ENCODE measurements at places on chromosomes 12 and 14.

GRCh38 chr14:68463705-68464374 is 329.0 kb downstream of the ZFP36L1 start:
- no peak for DNase-seq

- DNase-seq, result no peak
Observed at GRCh38 chr12:42462486-42462885, 127.1 kb downstream of the PRICKLE1 start.

GRCh38 chr14:101017806-101018560 is 114.5 kb upstream of the RTL1 start:
- DNase-seq, result no peak

DNA sequence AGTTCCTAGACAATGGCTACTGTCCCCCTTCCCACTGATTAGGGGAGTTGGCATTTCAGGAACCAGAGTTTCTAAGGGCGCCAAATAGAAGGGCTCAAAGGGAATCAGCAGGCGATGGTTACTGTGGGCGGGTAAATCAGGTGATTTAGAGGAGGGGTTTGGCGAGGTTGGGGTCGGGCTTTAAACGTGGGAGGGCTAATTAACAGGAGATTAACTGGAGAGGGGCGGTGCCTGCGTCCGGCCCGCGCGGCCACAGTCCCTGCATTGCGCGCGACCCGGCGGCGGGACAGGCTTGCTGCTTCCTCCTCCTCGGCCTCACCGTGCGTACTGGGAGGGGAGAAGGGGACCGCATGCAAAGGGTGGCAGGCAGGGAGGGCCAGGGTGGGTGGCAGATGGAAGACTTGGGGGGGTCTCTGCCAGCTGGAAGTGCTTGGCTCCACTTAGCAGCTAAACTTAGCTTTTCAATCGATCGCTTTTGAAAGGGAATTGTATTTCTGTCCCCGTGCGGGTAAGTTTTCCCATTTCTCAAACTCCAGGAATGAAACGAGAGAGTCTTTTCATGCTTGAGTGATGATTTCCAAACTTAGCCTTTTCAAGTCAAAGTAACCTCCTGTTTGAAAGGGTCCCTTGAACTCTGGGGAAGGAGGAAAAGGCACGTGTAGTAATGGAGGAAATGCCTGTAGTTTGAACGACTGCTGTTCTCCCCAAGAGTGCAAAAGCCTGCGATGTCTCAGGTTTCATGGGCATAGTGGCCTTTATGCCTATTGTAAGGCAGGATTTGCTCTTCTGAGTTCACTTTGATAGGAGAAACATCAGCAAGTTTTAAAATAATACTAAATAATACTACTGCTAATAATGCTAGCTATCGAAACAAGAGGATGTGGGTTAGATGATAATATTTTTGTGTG is at the start of gene MGST1:
TSS of gene MGST1 (plus strand) at position 255 of the 908 bp plus-strand sequence. CDS start 6,608 bp downstream, outside the sequence.
- DNase-seq, result no peak

DNA sequence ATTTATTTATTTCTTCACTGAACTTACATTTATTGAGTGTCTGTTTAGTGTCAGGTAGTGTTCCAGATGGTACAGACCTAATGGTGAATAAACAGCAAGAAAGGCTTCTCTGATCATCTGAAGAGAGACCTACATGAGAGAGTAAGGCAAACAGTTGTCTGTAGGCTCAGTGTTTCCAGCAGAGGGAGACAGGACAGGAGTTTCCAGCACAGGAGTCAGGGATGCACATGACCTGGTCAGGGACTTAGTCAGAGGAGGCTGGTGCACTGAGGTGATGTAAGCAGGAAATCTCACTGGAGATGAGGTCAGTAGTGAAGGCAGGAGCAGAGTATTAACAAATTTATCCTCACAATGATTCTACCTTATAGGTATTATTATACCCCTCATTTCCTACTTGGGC is 233.2 kb downstream of the MDGA2 start:
- no peak for DNase-seq

- DNase-seq, result no peak
Observed at GRCh38 chr14:61573748-61574513, 121.4 kb upstream of the HIF1A start.

DNA sequence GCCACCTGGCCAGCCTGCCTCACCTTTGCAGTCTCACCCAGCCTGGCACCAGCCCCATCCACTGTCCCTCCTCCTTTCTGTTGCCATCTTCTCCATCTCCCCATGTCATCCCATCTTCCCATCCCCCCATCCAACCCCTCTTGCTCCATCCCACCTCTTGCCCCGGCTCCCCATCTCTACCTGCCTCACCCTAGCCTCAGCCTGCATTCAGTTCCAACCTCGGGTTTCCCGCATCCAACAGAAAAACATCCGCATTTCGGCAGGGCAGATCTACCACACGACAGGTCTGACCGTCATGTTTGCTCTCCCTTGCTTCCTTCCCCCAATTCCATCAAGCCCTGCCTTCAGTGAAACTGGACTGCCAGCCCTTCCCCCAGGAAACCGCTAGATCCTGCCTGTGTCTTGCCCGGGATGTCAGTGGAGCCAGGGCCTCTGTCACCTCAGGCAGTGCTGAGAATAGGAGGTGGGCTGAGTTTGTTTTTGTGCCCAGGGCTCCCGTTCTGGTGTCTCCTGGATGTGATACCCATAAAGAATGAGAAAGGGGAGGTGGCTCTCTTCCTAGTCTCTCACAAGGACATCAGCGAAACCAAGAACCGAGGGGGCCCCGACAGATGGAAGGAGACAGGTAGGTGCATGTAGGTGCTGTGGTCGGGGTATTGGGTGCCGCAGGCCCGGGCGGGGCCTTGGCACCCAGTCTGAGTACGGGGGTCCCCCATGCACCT is 2.5 kb downstream of the KCNH3 start:
- DNase-seq, result no peak

DNA sequence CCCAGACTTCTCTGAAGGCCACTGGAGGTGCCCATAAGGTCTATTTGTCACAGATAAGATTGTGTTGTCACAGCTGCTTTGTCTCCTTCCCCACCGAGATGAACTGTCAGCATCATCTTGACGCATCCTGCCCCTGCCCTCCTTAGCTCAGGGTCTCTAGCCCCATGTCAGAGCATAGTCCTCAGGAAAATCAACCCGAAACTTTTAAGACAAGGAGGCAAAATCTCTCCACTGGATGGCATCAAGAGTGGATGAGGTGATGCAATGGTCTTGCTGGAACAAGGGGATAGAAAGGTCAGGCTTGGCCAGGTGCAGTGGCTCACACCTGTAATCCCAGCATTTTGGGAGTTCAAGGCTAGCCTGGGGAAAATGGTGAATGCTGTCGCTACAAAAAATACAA is 8.2 kb downstream of the KRT79 start:
- no peak for DNase-seq

DNA sequence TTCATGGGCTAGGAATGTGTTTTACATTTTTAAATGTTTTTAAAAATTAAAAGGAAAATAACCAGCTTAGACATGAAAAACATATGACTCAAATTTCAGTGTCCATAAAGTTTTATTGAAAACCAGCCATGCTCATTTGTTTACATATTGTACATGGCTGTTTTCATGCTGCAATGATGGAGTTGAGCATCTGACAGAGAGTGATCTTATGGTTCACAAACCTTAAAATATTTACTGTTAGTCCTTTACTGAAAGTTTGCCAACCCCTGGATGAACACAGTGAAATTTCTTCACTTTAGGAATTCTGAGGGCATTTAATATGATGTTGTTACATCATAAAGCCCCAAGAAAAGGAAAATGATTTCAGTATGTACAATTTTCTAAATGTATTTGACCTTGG is 16.1 kb downstream of the RASSF9 start:
- no peak for DNase-seq
